Activated CD4-positive, alpha-beta T cell treated with anti-CD3 and anti-CD28 coated beads, Interleukin-2, Interleukin-6, amounts not matched to agents 100 ng/mL and 50 ng/mL, durations not matched to agents 16 hours and 8 hours (primary cell): ENCODE measurements at places on chromosomes 7 and 10.

DNA sequence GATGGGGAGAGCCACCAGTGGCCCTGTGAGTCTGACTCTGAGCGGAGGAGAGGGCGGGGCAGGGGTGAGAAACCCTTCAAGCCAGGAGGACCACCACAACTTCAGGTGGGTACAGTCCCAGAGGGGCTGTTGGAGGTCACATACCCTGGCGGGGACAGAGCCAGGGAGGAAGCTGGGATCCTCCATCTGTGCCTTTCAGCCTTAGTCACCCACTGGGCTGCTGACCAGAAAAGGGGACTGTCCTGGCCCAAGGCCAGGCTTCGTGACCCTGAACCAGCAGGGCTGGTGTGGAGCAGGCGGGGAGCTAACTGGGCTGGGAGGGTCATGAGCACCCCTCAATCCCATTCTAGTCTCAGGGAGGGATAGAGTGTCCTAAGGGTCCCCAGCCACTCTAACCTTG is 1.5 kb upstream of the CALHM3 start:
- DNase-seq = no peak

- DNase-seq = no peak
These were observed 60.2 kb upstream of the CAMK2B start for GRCh38 chr7:44385434-44386138.

DNA sequence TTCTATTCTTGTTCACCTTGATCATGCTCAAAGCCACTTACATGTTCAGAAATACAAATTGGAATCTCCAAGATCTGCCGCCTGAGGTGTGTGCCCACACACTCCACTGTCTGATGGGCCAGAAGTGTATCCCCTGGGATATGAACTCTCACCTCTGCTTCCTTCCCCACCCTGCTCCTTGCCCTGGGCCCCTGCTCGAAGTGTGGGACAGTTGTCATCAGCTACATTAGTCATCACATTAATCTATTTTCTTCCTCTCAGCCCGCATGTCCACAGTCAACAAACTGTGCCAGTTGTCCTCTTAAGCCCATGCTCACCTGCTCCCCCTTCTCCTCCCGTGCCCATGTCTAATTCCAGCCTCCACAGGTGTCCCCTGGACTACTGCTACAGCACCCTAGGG is 154.7 kb downstream of the PTPN20 start:
- DNase-seq = no peak

GRCh38 chr10:107010531-107010930 is 154.0 kb downstream of the SORCS1 start:
- no peak for DNase-seq

- no peak for DNase-seq
These were observed 48.0 kb upstream of the ZNF365 start for GRCh38 chr10:62326176-62326575.

GRCh38 chr7:14148974-14149373 is 159.5 kb upstream of the ETV1 start:
- no peak for DNase-seq

DNA sequence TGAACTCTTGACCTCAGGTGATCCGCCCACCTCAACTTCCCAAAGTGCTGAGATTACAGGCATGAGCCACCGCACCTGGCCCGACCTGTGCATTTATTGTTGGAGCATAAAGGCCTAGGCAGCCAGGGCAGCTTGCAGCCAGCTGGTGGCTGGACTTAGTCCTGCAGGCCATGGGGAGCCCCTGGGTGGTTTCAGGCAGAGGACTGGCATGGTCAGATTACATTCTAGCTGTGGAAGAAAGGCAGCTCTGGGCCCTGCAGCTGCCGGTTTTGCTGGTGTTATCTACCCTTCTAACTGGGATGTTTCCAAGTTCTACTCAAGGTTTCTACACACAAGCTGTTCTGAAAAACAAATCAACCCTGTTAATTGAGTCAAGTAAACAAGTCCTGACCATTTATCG is 22.7 kb upstream of the MKRN1 start:
- DNase-seq = no peak

DNA sequence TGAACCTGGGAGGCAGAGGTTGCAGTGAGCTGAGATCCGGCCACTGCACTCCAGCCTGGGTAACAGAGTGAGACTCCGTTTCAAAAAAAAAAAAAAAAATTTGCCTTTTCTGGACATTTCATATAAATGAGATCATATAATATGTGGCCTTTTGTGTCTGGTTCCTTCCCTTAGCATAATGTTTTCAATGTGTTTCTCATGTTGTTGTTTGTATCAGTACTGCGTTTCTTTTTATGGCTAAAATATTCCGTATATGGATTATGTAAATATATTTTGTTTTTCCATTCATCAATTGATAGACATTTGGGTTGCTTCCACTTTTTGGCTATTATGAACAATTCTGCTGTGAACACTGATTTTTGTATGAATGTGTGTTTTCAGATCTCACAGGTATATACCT is 257.6 kb downstream of the CCDC3 start:
- no peak for DNase-seq

DNA sequence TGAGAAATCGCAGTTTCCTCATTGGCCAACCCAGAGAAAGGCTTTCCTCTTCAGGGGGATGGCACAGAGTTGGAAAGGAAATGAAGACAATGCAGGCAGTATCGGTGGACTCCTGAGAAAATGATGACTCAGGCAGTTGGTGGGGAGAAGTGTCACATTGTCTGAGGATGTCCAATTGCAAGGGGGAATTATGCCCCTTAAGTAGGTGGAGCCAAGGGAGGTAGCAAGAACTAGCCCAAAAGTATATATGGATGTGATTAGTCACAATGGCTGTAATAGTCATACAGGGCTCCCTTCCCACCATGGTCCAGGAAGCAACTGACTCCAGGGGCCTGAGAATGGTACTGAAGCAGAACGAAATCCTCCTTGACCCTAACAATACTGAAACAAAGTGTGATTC is 58.3 kb upstream of the EGFR start:
- no peak for DNase-seq

GRCh38 chr7:156652886-156653568 is 12.5 kb downstream of the RNF32 start:
- no peak for DNase-seq

- peak; percentile 41 for DNase-seq
These were observed 871 bp downstream of the ST7 start for GRCh38 chr7:116953906-116954838.

DNA sequence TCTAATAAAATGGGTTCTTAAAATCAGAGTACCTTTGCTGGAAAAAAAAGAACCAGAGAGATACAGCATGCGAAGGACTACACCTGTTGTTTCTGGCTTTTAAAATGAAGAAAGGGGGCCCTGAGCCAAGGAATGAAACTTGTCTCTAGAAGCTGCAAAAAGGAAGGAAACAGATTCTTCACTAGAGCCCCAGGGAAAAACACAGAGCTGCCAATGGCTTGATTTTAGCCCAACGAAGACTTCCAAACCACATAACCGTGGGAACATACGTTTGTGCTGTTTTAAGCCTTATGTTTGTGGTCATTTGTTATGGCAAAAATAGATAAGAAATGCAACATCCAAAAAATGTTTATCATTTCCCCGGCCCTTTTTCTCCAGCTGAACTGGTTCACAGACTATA is 780.0 kb downstream of the SORCS1 start:
- no peak for DNase-seq

GRCh38 chr7:44713141-44713540 is 35.5 kb upstream of the ZMIZ2 start:
- DNase-seq = no peak

DNA sequence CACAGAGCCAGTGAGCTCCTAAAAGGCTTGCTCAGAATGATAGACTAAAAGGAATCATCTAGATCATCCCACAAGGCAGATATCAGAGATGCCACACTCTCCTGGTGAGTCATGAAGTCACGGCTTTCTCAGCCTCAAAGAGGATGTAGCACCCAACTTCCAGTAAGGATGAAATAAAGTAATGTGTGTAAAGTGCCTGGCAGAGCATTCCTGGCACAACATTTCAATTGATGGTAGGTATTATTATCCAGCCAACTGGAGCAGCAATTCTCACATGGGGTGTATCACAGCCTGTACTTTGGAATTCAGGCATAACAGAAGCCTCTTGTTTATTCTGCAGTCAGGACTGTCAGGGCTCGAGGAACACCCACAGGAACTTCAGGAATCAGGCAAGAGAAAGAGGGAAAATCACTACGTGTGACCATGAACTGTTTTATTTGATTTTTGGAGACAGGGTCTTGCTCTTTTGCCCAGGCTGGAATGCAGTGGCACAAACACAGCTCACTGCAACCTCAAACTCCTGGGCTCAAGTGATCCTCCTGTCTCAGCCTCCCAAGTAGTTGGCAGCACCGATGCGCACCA is 5.3 kb upstream of the NAT16 start:
- DNase-seq = no peak

DNA sequence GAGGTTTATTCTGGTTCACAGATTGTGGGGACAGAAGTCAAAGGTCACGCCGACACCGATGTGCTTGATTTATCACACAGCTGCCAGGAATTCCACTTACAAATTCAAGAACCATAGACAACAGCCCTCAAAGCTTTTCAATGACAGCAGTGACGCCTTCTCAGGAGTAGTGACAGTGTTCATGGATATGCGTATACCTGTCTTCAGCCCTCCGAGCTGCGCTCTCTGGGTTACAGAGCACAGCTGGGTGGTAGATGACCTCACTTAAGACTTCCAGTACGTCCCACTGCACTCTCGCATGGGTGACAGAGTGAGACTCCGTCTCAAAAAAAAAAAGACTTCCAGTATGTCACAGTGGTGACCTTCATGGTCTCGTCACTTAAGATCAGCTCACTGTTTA is 108.5 kb downstream of the TCERG1L start:
- no peak for DNase-seq

DNA sequence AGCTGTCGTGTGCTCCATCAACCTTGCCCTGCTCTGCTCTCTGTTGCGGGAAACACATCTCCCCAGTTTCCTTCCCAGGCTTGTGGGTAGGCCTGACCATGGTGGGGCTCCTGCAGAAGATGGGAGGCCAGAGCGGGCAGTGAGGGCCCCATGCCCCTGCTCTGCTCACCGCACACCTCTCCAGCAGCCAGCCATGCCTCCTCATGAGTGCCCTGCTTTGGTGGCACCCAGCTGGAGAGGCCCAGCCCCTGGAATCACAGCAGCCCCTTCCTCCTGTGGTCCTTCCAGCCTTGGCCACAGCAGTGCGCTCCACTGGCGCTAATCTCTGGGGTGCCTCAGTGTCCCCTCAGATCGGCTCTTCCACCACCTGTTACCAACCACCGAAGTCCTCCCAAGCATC is 4.2 kb upstream of the OPN4 start:
- DNase-seq = no peak

DNA sequence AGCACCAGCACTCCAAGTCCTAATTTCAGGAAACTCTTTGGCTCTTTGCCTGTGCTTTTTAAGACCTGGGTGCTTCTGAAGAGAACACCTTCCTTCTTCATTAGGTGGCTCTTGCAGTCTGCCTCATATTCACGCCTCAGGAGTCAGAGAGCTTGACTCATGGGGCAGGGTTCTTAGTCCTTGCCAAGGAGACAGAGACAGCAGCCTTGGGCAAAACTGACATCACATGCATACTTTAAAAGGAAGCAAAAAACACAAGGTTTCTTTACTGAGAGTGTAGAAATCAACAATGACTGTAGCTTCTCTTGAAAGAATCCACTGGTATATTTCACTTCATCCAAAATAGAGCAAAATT is 780.6 kb downstream of the INHBA start:
- DNase-seq = no peak

GRCh38 chr7:66859794-66860645 is 61.0 kb upstream of the TMEM248 start:
- peak; percentile 69 for DNase-seq
